Left lobe of liver (tissue), 2 donors: ENCODE measurements at places on chromosomes 7 and 10. TPM values are rescaled to one million over a fixed set of nuclear protein-coding genes. Genes with fewer than 3 reads are reported as not detected.

SPDYE6 gene
- total RNA-seq = not detected

TUBAL3 gene
- total RNA-seq = not detected

SAP25 gene
- total RNA-seq = 0.86 TPM

TAS2R4 gene
- 0.40 TPM for total RNA-seq

MARVELD1 gene
- 2.0 TPM for total RNA-seq

DYNC1I1 gene
- 0.15 TPM for total RNA-seq

CROT gene
- 14.0 TPM for total RNA-seq

GRM3 gene
- not detected for total RNA-seq

CCL26 gene
- total RNA-seq = not detected

EIF5AL1 gene
- total RNA-seq = 0.48 TPM

RET gene
- total RNA-seq = 1.1 TPM

GPER1 gene
- total RNA-seq = 29.8 TPM

SPDYE17 gene
- total RNA-seq = not detected

SPDYE5 gene
- not detected for total RNA-seq

TEX47 gene
- total RNA-seq = not detected

EMX2 gene
- not detected for total RNA-seq

LRRC17 gene
- 0.83 TPM for total RNA-seq

GIMAP7 gene
- total RNA-seq = 4.4 TPM

GPR37 gene
- total RNA-seq = 14.2 TPM

ORAI2 gene
- total RNA-seq = 1.9 TPM
